H54 (cell line): ENCODE measurements at places on chromosomes 3 and 15.

DNA sequence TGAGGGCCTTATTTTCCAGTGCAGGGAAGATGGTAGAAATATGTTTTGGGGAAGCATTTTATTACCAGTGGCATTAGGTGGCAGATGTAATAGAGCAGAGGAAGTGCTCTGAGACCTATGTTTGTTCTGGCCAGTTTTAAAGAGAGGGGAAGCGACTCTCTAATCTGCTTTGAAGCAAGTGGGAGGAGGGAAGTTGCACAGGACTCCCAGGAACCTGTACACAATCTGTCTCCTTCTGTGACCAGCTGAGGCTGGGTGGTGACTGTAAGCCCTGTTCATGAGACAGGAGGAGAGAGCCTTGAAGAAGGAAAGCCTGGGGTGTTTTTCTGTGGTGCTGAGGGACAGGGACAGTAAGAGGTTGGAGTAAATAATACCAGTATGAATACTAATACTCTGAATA is 60.5 kb downstream of the LPP start:
- no peak for DNase-seq

DNA sequence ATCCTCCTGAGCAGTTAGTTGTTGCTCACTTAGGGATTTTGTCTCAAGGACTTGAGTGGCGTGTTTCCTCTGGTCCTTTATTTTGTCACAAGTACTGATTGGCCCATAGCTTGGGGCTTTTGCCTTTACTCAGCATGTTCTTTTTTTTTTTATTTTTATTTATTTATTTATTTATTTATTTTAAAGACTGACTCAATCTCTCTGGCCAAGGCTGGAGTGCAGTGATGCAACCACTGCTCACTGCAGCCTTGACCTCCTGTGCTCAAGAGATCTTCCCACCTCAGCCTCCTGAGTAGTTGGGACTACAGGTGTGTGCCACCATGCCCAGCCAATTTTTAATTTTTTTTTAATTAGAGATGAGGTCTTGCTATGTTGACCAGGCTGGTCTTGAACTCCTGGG is 223.9 kb upstream of the TPM1 start:
- DNase-seq: no peak

DNA sequence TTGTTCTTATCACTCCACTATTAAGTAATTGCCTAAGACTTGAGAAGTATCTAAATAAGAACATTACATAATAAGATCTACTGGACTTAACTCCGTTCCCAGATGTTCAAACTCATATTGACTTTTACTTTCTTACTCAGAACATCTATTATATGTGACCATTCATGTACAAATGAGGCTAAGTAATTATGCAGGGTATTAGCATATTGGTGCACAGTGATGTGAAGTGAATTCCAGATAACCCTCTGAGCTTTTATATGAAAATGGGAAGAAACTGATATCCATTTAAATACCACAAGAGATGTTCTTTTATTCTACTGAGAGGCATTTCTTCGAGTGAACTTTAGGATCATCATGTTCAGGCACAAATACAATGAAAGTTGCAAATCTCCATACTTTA is 135.7 kb downstream of the ZPLD1 start:
- no peak for DNase-seq

- no peak for DNase-seq
Observed at GRCh38 chr15:46408312-46408711, 773.5 kb downstream of the SQOR start.

DNA sequence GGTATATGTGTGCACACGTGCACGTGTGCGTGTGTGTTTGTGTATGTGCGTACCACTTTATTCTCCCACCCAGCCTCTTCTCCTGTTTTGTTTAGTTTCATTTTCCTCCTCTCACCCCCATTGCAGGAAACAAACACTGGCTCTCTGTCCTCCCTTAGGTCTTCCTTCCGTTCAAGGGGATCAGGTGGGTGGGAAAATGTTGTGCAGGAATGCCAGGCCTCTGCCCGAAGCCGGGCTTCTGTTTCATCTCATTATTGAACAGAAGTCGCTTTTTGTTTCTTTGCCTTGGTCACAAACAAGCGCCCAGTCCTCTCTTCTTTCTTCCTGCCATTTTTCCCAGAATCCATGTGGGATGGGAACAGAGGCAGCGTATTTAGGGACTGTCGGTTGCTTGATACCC is 69.6 kb downstream of the IGF1R start:
- DNase-seq: no peak

GRCh38 chr15:85559530-85559929 is 179.1 kb downstream of the AKAP13 start:
- DNase-seq: no peak

- no peak for DNase-seq
Observed at GRCh38 chr15:82966671-82967071, 14.2 kb upstream of the HOMER2 start.

GRCh38 chr15:59917504-59918157 is 86.5 kb upstream of the FOXB1 start:
- DNase-seq: peak; percentile 21

GRCh38 chr3:143590660-143591059 is 257.6 kb downstream of the SLC9A9 start:
- DNase-seq: no peak

- no peak for DNase-seq
Observed at GRCh38 chr15:99502182-99502581, 63.6 kb upstream of the MEF2A start.

DNA sequence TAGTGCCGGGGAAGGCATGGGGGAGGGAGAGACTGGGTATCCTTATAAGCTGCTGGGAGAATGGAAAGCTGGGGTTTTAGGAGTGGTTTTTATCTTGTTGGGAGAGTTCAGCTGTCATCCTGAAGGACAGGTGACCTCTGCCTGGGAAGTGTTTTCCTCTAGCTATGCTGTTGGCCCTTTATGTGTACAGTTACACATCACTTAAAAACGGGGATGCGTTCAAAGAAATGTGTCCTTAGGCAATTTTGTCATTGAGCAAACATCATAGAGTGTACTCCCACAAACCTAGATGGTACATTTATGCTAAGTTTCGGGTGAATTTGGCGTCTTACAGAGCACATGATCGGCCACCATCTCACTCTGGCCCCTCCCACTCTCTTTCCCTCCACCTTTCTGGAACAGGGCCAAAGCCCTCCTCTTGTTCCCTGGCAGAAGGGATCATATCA is 164.3 kb upstream of the NUDT16 start:
- no peak for DNase-seq

- DNase-seq: no peak
Observed at GRCh38 chr3:30438126-30438525, 168.3 kb upstream of the TGFBR2 start.

DNA sequence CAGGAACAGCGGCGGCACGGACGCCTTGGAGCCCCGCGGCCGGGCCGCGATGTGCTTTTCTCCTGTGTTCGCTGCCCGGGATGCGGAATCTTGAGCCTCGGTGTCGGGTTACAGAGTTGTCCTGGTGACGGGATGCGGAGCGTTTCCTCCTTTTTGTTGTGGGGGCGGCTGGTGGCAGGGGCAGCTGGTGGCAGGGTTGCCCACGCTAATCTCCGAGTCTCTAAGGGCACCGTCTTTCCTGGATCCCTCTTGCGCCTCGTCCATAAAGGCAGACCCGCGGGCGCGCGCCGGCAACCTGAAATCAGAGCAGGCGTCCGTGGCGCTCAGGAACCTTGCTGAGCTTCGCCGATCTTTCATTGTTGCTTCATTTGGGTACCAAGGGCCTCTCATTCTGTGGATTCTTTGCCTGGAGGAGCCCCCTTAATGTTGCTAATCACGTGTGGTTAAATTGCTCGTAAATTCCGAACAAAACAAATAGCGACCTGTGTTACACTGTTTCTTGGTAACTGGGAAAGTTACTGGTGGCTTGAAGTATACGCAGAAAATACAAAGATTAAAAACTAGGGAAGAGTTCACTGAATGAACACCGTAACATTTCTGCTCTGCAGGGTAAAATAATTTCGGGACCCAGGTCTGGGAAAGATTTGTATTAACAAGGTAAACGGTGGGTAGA is 844 bp upstream of the PFN2 start:
- DNase-seq: peak; percentile 34

DNA sequence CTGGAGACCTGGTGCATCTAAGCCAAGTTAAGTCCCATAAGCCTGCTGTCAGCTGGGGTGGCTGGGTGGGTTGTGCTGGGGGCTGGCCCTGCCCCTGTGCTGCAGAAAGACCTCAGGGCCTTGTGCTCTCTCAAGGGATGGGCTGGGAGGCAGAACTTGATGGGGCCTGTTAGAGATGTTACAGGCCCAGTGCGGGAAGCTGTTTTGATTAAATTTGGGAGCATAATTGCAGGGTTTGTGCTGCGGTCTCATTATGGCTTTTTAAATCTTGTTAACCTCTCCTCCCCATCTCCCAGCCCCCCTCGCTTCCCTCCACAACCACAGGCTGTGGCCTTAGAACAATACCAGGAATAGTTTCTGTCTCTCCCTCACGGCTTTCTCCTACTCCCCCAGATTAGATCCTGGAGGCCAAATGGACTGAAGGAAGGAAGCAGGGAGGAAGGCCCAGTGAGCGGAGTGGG is 87.6 kb upstream of the TLE3 start:
- DNase-seq: no peak

- no peak for DNase-seq
Observed at GRCh38 chr15:84824260-84825007, 7.3 kb downstream of the ALPK3 start.
